PC-9 (cell line): ENCODE measurements at places on chromosomes 3 and 15.
A peak's percentile ranks its signal among the peaks of the same experiment; 100 is the strongest.

DNA sequence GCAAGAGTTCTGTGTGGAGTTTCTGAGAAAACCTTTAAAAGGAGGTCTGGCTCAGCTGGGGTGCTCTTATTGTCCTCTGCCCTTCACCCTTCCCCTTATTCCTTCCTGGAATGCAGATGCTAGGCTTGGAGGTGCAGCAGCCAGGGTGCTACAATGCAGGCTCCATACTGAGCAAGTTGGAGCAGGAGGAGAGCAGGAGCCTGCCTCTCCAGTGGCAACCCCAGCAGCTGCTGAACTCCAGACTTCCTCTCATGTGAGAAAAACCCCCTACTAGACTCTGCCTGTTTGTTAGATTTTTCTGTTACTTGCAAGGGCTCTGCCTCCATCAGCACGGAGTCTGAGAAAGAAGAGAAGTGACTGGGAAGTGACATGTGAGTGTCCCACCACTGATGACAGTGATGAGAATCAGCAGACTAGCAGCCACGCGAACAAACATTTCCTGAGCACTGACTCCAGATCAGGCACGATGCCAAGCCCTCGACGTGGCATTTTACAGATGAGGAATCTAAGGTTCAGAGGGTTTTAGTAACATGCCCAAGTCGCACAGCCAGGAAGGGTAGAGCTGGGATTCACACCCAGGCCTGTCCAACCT is 16.1 kb upstream of the RARRES1 start:
- peak; percentile 24 for DNase-seq
- peak overlapping the region; percentile 85 for H3K27ac ChIP-seq
- no peaks in the 10 kb centered on the region for H3K27me3 ChIP-seq
- peaks cover 18% of the 10 kb centered on the region for H3K36me3 ChIP-seq

GRCh38 chr3:155938409-155938808 is 68.0 kb downstream of the GMPS start:
- no peak overlapping the region for H3K27ac ChIP-seq
- no peak overlapping the region for H3K4me3 ChIP-seq
- H3K4me1 ChIP-seq, result no peaks in the 10 kb centered on the region
- H3K36me3 ChIP-seq, result peaks cover 48% of the 10 kb centered on the region
- H3K27me3 ChIP-seq, result no peaks in the 10 kb centered on the region

- no peak for DNase-seq
- H3K4me3 ChIP-seq, result no peak overlapping the region
- no peaks in the 10 kb centered on the region for H3K36me3 ChIP-seq
- H3K4me1 ChIP-seq, result peaks cover 46% of the 10 kb centered on the region
- H3K27me3 ChIP-seq, result no peaks in the 10 kb centered on the region
Observed at GRCh38 chr15:58398071-58398470, 33.7 kb upstream of the LIPC start.

- no peaks in the 10 kb centered on the region for H3K36me3 ChIP-seq
- H3K4me3 ChIP-seq, result no peak overlapping the region
- no peaks in the 10 kb centered on the region for H3K27me3 ChIP-seq
- no peak overlapping the region for H3K27ac ChIP-seq
Observed at GRCh38 chr3:185328324-185329004, 34.5 kb upstream of the MAP3K13 start.
